ENCODE measurements at places on chromosomes 1 and 21.
A peak's percentile ranks its signal among the peaks of the same experiment; 100 is the strongest.

DNA sequence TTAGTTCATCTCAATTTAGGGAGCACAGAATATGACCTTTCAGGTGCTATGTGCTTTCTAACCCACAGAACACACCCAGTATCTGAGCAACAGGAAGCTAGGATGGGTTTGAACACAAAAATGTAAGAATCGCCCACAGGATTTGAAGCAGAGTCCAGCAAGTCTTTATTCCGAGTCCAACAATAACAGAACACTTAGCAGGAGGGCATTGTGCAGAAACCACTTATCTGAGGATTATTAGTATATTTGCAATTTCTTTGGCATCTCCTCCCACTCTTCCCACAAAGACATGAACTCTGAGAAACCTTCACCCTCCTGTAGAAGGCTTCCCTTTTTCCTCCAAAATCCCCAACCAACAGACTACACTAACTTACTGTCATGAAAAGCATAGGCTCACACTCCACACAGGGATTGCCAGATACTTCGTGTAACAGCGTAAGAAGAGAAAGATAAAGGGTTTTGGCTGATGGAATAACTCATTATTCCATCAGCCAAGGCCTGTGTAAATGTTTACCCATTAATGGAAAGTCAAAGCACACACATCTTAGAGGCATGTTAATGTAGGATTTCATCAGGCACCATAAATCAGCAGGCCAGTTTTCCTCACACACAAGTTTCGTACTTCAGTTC, 16.1 kb downstream of the SIPA1L2 start:
- DNase-seq: no peak

DNA sequence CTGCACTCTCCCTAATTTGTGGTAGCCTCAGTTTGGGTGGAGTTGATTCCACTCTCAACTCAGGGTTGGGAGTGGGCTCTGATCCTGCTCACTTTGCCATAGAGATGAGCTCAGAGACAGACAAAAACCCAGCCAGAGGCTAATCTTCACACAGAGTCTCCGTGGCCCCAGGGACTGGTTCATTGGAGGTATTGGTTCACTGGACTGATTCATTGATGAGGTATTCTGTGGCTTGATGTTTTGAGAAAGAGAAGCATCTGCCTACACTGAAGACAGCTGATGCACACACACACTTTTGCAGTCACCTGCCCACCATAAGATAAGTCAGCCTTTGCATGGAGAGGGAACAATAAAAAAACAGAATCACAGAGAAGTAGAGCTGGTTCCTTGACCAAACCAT, 183.8 kb downstream of the AJAP1 start:
- DNase-seq: no peak

GRCh38 chr1:167467126-167467710, 51.1 kb downstream of the CD247 start:
- no peak for DNase-seq

GRCh38 chr1:46489169-46489637, 433 bp upstream of the DMBX1 start:
- DNase-seq: peak; percentile 58

DNA sequence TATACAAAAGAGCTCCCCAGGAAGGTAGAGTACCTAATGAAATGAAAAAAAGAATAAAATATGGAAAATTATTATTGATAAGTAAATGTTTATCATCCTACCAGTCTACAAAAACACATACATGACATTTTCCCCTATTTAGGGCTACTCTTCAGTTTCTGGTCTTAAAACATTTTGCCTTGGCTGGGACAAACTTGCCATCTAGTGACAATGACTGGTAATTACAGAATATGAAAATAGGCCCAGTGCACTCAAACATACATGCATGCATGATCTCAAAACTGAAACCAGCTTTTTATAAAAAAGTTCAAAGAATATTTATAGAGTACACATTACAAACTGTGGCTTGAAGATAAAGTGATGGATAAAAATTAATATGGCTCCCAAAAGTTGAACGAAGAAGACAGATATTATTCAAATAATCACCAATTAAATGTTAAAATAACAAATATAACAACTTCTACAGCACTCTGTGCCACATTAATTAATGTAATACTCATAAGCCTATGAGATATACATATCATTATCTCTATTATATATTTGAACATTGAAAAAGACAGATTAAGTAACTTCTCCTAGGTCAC, 10.5 kb upstream of the RNPC3 start:
- no peak for DNase-seq

DNA sequence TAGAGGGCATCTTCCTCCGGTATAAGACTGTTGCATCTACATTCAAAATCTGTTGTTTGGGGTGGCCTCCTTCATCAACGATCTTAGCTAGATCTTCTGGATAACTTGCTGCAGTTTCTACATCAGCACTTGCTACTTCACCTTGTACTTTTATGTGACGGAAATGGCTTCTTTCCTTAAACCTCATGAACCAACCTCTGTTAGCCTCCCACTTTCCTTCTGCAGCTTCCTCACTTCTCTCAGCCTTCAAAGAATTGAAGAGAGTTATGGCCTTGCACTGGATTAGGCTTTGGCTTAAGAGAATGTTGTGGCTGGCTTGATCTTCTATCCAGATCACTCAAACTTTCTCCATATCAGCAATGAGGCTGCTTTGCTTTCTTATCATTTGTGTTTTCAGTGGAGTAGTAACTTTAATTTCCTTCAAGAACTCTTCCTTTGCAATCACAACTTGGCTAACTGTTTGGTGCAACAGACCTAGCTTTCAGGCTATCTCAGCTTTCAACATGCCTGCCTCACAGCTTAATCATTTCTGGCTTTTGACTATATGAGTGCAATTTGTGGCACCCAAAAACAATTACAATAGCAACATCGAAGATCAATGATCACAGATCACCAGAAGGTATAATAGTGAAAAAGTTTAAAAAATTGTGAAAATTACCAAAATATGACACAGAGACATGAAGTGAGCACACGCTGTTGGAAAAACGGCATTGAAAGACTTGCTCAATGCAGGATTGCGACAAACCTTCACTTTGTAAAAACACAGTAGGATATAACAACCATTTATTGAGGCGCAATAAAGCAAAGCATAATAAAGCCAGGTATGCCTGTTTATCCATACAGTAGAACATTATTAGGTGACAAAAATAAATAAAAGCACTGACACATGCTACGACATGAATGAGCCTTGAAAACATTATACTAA, 56.7 kb upstream of the GFI1 start:
- no peak for DNase-seq

GRCh38 chr1:43137445-43138052, 34.5 kb downstream of the EBNA1BP2 start:
- no peak for DNase-seq

DNA sequence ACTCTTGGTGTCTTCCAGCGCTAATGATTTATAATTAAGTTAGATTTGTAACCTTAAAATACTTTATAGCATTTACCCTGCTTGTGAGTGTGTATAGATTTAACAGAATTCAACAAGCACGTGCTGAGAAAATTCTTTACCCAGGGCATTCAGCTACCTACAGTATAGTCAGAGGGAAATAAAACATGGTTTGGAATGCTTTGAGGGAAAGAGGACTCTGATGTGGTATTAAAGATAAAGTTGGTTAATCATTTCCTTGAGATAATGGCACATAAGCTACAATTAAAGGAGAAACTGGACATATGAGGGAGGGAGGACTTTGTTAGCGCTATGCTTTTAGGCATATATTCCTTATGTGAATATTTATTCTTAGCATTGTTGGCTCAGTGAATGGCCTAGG, 26.4 kb upstream of the IL12RB2 start:
- DNase-seq: no peak

GRCh38 chr1:45038661-45039364, 26.8 kb downstream of the UROD start:
- DNase-seq: no peak

DNA sequence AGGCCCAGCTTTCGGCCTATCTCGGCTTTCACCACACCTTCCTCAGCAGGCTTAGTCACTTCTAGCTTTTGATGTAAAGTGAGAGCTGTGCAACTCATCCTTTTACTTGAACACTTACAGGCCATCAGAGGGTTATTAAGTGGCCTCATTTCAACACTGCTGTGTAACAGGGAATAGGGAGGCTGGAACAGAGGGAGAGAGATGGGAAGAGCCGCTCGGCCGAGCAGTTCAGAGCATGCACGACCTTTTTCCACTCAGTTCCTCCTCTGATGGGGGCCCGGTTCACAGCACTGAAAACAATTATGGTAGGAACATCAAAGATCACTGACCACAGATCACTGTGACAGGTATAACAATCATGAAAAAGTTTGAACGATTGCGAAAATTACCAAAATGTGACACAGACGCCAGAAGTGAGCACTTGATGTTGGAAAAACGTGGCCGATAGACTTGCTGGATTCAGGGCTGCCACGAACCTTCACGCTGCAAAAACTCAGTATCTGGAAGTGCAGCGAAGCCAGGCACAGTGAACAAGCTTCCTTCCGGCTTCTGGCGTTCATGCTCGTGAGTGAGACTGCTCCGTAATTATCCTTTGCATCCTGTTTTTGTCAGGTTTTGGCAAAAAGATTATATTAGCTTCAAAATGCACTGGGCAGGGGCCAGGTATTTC, 28.6 kb downstream of the AGPAT3 start:
- DNase-seq: no peak

- DNase-seq: no peak
These were observed 5.9 kb downstream of the TTC39A start for GRCh38 chr1:51324251-51325010.

GRCh38 chr21:19368944-19369343, 965.4 kb upstream of the TMPRSS15 start:
- DNase-seq: no peak

DNA sequence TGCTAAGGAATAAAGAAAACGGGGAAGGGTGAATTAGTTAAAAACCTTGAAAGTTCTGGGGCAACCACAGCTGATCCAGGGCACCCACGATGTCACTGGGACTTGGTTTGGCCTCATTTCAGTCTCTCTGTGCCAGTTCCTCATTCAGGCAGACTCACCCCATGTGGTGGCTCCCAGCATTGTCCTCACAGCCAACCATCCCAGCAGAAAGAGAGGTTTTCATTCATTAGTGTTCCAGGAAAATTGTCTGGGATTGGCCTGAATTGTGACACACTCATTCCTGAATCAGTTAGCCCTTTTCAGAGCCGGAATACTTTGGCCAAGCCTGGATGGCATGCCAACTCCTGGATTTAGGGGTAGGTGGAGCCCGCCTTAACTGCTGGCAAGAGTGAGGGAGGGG, 367.7 kb downstream of the PRDM2 start:
- no peak for DNase-seq

DNA sequence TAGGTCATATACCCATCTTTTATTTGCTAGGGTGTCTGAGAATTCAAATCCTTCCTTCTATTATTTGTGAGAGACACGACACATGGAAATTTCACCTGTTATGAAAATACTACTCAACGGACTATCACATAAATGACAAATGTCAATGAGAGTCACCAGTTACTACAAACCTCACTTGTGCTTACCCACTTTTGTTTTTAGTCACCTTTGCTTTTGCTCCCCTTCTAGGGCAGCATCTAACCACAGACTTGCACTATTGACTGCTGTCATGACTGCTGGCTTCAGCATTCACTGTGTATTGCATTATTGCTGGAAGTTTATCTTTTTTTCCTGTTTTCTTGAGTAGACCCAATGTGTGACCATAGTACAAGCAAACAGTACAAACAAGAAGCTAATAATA, 1048.0 kb downstream of the PLA2G4A start:
- no peak for DNase-seq

- DNase-seq: no peak
These were observed 29.2 kb downstream of the CDC7 start for GRCh38 chr1:91529856-91530255.

GRCh38 chr1:224497714-224498573, 63.3 kb upstream of the WDR26 start:
- DNase-seq: peak; percentile 64

GRCh38 chr1:154713005-154713404, 105.0 kb upstream of the ADAR start:
- DNase-seq: no peak

GRCh38 chr1:164631751-164632150, 72.8 kb downstream of the PBX1 start:
- no peak for DNase-seq

- peak; percentile 38 for DNase-seq
These were observed at the start of gene CDC42BPA for GRCh38 chr1:227318016-227318852. Gene CDC42BPA, minus strand, starts transcription at chr1:227318492. Its CDS starts 1,310 bp downstream, at chr1:227317182.

- DNase-seq: no peak
These were observed 33.6 kb downstream of the KIF26B start for GRCh38 chr1:245188403-245188802.

GRCh38 chr1:39657402-39657801, 14.5 kb downstream of the NT5C1A start:
- DNase-seq: no peak

DNA sequence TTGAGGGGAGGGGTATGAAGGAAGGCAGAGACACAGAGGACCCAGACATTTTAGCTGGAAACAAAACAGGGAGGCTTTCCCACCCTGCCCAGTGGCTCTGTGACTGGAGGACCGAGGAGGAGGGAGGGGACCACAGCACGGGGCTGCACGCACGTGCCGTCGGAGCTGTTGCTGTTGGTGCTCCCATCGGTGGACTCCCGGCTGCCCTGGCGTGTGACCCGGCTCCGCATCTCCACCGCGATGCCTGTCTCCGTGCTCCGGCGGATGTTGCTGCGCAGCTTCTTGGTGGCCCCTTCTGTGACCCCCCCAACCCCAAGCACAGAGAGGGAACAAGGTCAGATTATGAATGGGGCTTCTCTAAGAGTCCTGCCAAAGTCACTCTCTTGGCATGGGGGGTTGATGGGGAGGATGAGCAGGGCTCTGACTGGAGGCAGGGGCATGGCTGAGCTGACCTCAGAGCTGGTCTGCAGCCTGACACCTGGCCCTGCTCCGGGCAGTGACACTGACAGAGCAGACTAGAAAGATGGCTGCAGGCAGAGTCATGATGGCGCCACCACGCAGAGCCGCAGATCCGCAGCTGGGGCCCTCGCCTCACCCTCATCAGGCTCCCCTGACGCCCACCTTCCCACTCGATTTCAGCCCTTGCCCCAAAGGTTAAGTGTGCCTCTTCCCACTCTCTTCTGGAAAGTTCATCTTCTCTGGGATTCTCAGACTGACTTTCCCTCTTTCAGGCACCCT, 29.6 kb downstream of the RIMS3 start:
- DNase-seq: no peak

GRCh38 chr1:45260244-45260643, 53.8 kb upstream of the ZSWIM5 start:
- no peak for DNase-seq

DNA sequence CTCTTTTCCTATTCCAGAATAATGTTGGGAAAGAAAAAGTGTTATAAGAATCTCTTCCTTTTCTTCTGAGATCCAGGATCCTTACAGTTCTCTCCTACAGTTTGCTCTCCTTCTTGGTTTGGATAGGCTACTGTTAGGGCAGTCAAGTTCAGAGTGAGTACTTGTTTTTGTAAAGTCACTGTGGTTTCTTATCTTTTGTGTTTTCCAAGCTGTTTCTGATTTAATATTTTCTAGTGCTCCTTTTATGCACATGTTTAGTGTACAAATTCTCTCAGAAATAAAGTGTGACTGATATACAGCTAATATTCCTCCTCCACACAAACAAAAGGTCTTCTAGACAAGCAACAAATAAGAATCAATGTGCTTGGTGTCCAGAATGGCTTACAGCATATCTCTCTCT, 107.7 kb downstream of the BACH1 start:
- no peak for DNase-seq

GRCh38 chr1:227946624-227947385, 927 bp downstream of the WNT9A start:
- DNase-seq: peak; percentile 48

GRCh38 chr1:36851595-36851994, 182.7 kb downstream of the GRIK3 start:
- DNase-seq: no peak

Data from stimulated activated CD4-positive, alpha-beta T cell treated with anti-CD3 and anti-CD28 coated beads, Interleukin-4, amount 100 ng/mL, for 1 hour (primary cell).